Endothelial cell of umbilical vein (primary cell): ENCODE measurements at places on chromosomes 1 and 21.
A peak's percentile ranks its signal among the peaks of the same experiment; 100 is the strongest.

DNA sequence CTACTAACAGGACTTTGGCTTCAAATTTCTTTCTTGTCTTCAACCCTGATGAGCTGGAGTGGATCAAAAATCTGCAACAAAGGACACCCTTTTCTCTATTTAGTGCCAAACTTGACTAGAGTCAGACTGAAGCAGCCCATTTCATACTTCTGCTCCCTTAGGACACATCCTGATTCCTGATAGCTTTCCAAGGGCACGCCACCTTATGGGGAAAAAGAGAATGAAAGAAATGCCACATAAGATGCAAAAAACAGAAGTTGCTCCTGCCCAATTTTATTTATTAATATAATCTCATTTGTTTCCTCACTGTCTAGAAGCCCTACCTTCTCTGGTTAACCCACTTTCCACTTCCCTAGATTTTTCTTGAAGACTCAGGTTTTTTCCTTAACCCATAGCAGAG lies 72.7 kb upstream of the NBPF4 start:
- H3K36me3 ChIP-seq = no peaks in the 10 kb centered on the region
- no peaks in the 10 kb centered on the region for H3K27me3 ChIP-seq
- H3K4me3 ChIP-seq = no peak overlapping the region
- no peak for DNase-seq
- H3K4me1 ChIP-seq = no peaks in the 10 kb centered on the region
- H3K27ac ChIP-seq = no peak overlapping the region

DNA sequence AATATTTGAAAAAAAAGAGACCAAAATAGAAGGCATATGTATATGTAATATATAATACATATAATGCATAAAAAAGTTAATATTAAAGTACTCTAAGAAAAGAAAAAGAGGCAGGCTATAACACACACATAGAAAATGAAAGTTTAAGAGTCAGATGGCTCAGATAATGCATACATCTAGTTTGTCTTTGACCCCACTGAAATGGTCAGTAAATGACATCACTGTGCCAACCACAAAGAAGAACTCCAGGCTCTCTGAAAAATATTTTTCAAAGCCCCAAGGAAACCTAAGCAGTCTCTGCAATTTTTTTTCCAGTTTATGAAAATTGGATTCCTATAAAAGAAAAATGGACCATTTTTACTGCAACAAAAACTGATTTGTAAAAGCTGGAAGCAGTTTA lies 55.4 kb upstream of the SCYL3 start:
- no peak overlapping the region for H3K4me3 ChIP-seq
- DNase-seq = no peak
- no peaks in the 10 kb centered on the region for H3K4me1 ChIP-seq
- H3K27ac ChIP-seq = no peak overlapping the region
- H3K27me3 ChIP-seq = no peaks in the 10 kb centered on the region
- H3K36me3 ChIP-seq = no peaks in the 10 kb centered on the region

DNA sequence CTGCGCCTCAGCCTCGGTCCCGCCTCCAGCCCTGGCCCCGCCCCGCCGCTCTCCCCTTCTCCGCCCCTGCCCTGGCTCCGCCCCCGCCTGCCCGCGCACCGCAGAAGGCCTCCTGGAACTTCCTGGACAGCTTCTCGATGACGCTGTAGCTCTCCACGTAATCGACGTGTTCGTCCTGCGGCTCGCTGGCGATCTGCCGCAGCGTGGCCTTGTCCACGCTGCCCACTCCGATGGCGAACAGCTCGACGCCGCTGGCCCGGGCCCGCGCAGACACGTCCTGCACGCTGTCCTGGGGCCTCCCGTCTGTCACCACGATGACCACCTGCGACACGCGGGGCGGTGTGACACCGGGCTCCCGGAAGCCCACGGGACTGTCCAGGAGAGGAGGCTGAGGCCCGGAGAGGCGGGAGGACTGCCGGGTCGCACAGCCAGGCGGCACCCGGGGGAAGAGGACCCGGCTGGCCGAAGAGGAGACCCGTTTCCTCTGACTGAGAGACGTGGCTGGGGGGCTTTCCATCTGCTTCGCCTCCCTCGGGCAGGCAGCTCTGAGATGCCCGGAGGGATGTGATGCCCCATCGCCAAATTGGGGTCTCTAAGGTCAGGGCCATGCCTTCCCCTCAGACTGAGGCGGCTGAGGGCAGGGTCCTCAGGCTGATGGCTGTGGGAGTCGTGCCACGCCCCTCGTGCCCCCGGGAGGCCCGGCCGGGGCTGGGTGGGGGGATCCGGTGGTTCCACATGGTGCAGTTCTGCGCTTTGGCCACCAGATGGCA lies 4.6 kb downstream of the MATN1 start:
- no peaks in the 10 kb centered on the region for H3K27me3 ChIP-seq
- H3K4me1 ChIP-seq = peaks cover 5% of the 10 kb centered on the region
- H3K27ac ChIP-seq = peak overlapping the region; percentile 78
- peak overlapping the region; percentile 10 for H3K4me3 ChIP-seq
- no peaks in the 10 kb centered on the region for H3K36me3 ChIP-seq

GRCh38 chr21:39296891-39297290 lies 16.5 kb downstream of the BRWD1 start:
- no peaks in the 10 kb centered on the region for H3K27me3 ChIP-seq
- H3K36me3 ChIP-seq = peaks cover 11% of the 10 kb centered on the region
- no peak overlapping the region for H3K27ac ChIP-seq
- no peaks in the 10 kb centered on the region for H3K4me1 ChIP-seq
- no peak for DNase-seq

GRCh38 chr1:15424146-15424667 lies 14.0 kb upstream of the CTRC start:
- peaks cover 8% of the 10 kb centered on the region for H3K4me1 ChIP-seq
- H3K36me3 ChIP-seq = peaks cover 9% of the 10 kb centered on the region
- no peak overlapping the region for H3K27ac ChIP-seq
- no peak for DNase-seq
- no peaks in the 10 kb centered on the region for H3K27me3 ChIP-seq

DNA sequence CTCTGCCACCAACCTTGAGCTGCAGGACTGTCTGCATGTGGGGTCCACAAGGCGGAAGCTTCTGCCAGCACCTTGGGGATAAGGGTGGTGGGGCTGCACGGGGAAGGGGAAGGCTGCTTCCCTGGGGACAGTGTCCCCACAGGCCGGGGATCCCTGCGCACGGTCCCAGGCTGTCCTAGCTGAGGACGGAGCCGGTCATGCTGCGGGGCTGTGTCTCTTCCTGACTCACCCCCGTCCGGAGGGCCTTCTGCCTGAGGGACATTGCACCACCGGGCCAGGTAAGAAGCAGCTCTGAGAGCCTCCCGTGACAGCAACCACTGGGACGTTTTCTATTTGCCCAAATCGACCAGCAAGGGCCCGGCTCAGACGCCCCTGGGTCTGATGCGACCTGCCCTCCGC lies 29.9 kb downstream of the KRTAP10-1 start:
- no peaks in the 10 kb centered on the region for H3K4me1 ChIP-seq
- H3K27me3 ChIP-seq = no peaks in the 10 kb centered on the region
- H3K4me3 ChIP-seq = no peak overlapping the region
- H3K36me3 ChIP-seq = no peaks in the 10 kb centered on the region
- no peak overlapping the region for H3K27ac ChIP-seq

DNA sequence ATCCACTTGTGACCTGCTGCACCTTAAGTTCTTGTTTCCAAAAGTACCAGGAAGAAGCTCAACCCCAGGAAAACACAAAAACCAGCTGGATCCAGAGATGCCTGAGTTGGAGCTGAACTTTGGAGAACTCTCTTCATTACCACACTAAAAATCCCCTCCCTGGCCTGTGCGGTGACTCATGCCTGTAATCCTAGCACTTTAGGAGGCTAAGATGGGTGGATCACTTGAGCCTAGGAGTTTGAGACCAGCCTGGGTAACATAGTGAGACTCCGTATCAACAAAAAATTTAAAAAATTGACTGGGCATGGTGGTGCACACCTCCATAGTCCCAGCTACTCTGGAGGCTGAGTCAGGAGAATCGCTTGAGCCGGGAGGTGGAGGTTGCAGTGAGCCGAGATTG lies 6.2 kb downstream of the MAP1LC3C start:
- H3K4me1 ChIP-seq = no peaks in the 10 kb centered on the region
- H3K36me3 ChIP-seq = no peaks in the 10 kb centered on the region
- no peaks in the 10 kb centered on the region for H3K27me3 ChIP-seq
- H3K4me3 ChIP-seq = no peak overlapping the region

DNA sequence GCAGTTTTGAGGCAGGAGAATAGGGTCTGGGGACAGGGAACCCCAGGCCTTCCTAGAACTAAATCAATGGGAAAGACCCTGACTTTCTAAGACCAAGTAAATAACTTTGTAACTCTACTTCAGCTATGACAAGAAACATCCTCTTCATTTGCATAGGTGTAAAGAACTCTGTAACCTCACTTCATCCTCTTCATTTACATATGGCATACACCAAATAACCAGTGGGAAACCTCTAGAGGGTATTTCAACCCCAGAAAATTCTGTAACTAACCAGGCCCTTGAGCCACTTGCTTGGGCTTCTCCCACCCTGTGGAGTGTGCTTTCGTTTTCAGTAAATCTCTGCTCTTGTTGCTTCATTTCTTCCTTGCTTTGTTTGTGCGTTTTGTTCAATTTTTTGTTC lies 495.6 kb downstream of the SIPA1L2 start:
- DNase-seq = no peak
- H3K4me3 ChIP-seq = no peak overlapping the region
- no peaks in the 10 kb centered on the region for H3K4me1 ChIP-seq

GRCh38 chr1:116291024-116291423 lies 82.0 kb upstream of the ATP1A1 start:
- DNase-seq = no peak
- no peaks in the 10 kb centered on the region for H3K36me3 ChIP-seq
- no peak overlapping the region for H3K27ac ChIP-seq
- no peak overlapping the region for H3K4me3 ChIP-seq
- H3K27me3 ChIP-seq = peaks cover 3% of the 10 kb centered on the region

- no peaks in the 10 kb centered on the region for H3K27me3 ChIP-seq
- H3K4me1 ChIP-seq = no peaks in the 10 kb centered on the region
- no peak overlapping the region for H3K27ac ChIP-seq
- DNase-seq = no peak
- no peaks in the 10 kb centered on the region for H3K36me3 ChIP-seq
- H3K4me3 ChIP-seq = no peak overlapping the region
Observed at GRCh38 chr1:234091876-234092275, 187.4 kb downstream of the SLC35F3 start.

- H3K27me3 ChIP-seq = peaks cover 4% of the 10 kb centered on the region
- DNase-seq = no peak
- H3K36me3 ChIP-seq = no peaks in the 10 kb centered on the region
- no peak overlapping the region for H3K4me3 ChIP-seq
- no peak overlapping the region for H3K27ac ChIP-seq
Observed at GRCh38 chr1:17244821-17245740, 3.8 kb upstream of the PADI3 start.

DNA sequence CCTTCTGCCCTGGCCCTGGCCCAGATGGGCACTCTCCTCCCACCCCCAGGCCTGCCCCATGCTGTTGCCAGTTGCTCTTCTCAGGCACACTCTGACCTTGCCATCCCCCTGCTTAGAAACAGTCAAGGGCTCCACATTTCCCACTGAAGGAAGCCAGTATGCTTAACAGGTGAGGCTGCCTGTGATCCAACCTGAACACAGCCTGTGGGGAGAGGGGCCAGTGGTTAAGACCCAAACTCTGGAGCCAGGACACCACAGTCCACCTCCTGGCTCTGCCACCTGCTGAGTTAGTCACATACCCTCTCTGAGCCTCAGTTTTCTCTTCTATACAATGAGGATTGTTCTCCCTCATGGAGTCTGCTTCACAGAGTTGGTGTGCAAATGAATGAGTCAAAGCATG lies 526.9 kb downstream of the MATN1 start:
- DNase-seq = no peak
- no peaks in the 10 kb centered on the region for H3K36me3 ChIP-seq
- no peak overlapping the region for H3K4me3 ChIP-seq
- H3K27ac ChIP-seq = no peak overlapping the region

DNA sequence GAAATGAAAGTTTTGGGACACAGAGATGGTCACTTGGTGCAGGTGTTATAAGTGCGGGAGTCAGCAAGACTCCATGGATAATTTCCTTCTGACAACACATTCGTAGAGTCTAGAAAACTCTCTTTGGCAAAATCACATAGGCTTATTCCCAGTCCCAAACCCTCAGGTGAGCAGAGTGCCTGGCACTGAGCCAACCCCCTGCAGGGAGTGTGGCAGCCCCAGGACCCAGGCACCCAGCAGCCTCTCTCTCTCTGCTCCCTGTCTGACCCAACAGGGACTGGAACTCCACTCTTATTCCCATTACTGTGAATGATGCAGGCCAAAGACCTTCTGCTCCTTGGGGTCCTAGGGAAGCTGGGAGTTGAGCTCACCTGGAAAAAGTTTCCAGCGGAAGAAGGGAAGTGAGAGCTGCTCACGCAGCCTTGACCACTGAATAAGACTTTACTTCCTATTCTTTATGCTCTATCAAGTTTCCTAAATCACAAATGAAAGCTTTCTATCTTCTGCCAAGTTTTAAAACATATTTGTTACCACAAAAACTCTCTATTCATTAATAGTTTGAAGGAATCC lies 132.6 kb upstream of the ETV3 start:
- no peak overlapping the region for H3K27ac ChIP-seq
- no peaks in the 10 kb centered on the region for H3K36me3 ChIP-seq
- H3K4me3 ChIP-seq = no peak overlapping the region
- no peak for DNase-seq

DNA sequence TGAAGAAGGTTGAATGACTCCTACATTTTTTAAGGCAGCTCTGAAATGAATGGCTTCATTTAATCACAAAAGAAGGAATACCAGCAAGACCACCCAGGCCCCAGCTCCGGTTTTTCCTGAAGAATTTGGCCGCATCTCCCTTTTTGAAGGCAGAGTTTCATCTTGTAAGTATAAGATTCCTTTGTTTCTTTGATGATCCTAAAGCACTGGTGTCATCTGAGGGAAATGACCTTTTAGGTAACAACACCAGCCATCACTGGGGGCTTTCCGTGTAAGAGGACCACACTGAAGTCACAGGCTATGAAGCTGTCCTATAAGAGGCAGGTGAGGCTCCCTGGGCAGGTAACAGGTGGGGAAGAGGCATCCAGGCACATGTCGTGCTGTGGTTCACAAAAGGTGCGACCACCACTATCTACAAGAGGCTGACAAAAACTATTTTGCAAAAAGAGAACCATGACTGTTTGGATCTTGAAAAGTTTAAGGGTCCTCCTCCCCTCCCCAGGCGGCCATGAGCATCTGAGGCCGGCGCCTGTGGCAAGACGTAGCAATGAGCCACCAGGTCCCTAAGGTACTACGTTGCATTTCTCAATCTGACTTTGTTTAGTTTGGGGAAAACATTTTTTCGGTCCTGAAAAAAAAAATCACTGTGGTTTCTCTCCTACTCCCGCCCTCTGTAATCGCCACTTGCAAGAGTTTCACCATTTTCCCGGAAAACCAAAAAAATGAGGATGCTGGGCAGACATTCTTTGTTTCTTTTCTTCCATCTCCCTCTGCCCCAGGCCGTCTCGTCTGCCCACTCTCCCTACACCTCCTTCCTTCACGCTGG lies 46.3 kb upstream of the IRF2BP2 start:
- peak overlapping the region; percentile 75 for H3K27ac ChIP-seq
- H3K36me3 ChIP-seq = no peaks in the 10 kb centered on the region
- peaks cover 33% of the 10 kb centered on the region for H3K4me1 ChIP-seq
- DNase-seq = no peak

DNA sequence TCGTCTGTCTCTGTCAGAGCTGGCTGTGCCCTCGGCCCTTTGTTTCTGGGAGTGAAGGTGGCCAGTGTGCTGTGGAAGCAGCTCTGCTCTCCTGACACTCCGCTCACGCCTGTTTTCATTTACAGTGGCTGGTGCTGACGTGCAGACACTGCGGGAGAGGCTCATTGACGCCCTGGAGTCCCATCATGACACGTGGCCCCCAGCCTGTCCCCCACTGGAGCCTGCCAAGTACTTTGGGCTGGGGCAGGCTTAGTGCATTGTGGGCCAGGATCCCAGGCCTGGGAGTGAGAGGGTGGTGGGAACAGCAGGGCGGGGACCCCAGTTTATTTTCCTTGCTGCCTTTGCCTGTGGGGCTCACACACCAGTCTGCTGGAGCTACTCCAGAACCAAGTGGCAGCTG lies 21.1 kb downstream of the QSOX1 start:
- H3K4me3 ChIP-seq = no peak overlapping the region
- H3K27me3 ChIP-seq = no peaks in the 10 kb centered on the region
- peaks cover 4% of the 10 kb centered on the region for H3K36me3 ChIP-seq
- no peaks in the 10 kb centered on the region for H3K4me1 ChIP-seq
